ENCODE measurements at places on chromosomes 4 and X. TPM values are rescaled to one million over a fixed set of nuclear protein-coding genes. Genes with fewer than 3 reads are reported as not detected.

DNA sequence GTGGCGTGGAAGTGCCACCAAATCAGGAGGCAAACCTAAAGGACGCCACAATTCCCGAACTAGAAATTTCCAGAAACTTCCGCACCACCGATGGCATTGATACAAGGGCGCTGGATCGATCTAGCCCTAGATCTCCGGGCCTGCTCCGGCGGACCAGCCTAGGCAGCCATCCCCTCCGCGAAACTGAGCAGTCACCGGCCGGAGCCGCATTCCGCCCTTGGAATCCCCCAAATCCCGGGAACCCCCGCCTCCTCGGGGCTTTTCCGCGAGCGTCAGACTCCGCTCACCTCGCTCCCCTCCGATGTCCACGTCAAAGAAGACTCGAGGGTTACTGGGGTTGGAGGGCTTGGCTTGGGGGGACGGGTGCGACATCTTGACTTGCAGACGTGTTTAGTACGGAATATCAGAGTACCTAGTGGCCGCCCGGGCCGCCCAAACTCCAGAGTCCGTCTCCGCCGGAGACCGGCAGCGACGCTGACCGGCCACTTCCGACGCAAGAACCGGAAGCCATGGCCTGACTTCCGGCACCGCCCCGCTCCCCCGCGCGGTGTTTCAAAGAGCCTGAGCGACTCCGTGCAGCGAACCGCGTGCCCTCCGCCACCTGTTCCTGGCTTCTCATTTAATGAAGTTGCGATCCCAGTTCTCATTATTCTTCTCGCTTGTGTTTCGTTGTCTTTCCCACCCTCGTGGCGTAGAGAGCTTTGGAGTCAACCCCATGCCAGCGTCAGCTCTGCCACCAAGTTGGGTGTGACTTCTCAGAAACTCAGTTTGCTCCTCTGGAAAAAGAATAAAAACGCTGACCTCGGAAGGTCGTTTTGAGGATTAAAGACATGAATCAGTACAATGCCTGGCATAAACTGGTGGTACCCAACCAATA lies at the start of gene PPID:
Gene PPID (minus strand): TSS at position 480 of the 877 bp plus-strand sequence. CDS start 108 bp downstream, at position 372.
- H3K36me3 ChIP-seq, result peaks cover 21% of the 10 kb centered on the region
- DNase-seq, result peak; percentile 78
- H3K4me3 ChIP-seq, result peak within 1 kb of the TSS; percentile 89
- peaks cover 5% of the 10 kb centered on the region for H3K4me1 ChIP-seq
- H3K27me3 ChIP-seq, result no peaks in the 10 kb centered on the region

- H3K4me1 ChIP-seq, result no peaks in the 10 kb centered on the region
- DNase-seq, result no peak
- H3K36me3 ChIP-seq, result no peaks in the 10 kb centered on the region
- H3K27me3 ChIP-seq, result no peaks in the 10 kb centered on the region
These were observed 69.1 kb upstream of the HPGD start for GRCh38 chr4:174591243-174592021.

The UCHL1 gene
- polyA plus RNA-seq, result 60.3 TPM

The NUDT10 gene
- polyA plus RNA-seq, result 6.8 TPM

DNA sequence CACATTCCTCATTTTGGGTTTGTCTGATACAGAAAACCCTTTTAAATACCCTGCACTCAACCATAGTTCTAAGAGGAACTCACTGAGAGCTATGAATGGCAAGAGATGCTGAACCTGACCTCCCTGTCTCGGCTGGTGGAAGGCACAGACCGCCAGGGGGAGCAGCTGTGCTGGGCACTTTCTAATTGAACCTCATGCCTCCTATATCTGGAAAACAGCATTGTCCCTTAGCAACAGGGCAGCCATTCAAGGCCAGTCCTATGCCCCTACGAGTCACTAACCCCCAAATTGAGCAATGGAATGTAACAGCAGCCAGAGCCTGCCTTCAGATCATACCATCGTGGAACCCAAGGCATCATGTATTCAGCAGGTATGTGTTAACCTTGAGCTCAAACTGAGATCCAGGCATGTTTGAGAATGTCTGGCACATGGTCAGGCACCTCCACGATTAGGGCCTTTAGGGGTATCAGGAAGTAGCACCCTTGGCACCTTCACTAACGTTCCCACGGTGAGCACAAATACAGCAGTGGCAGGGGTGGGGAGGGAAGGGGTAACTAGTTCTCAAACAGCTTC lies 5.1 kb downstream of the USP27X start:
- H3K27ac ChIP-seq, result no peak overlapping the region
- no peaks in the 10 kb centered on the region for H3K27me3 ChIP-seq
- no peaks in the 10 kb centered on the region for H3K4me1 ChIP-seq
- no peaks in the 10 kb centered on the region for H3K36me3 ChIP-seq
- DNase-seq, result peak; percentile 70

The HEPH gene
- 109 TPM for polyA plus RNA-seq

DNA sequence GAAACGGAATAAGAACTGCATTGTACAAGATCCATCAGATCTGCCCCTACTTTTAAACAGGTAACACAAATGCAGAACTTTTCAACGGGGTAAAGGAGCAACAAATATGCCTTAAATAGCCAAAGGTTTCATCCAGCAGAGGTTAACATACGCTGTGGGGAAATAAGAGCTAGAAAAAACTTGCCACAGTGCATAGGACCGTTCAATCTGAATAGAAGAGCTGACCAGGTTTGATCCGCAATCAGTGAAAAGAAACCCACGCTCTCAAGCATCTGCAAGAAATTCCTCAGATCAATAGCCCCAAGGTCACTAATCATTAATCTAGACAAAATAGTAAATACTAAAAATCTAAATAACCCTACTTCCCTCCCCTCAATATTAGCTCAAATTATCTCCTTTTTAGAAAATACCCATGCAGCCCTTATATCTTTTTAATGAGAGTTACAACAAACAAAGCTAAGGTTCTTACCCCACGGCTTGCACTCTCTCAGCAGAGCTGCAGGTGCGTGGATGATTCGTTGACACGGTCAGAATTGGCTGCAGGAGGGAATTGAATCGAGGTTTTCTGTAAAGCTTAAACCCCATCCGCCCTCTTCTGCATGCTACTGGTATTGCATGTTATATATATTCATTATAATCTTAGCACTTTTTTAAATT lies at the start of gene TLR10:
Gene TLR10 (minus strand): TSS at position 539 of the 657 bp plus-strand sequence. CDS start 7,400 bp downstream, outside the sequence.
- no peak within 1 kb of the TSS for H3K4me3 ChIP-seq
- no peak within 1 kb of the TSS for H3K27ac ChIP-seq
- H3K27me3 ChIP-seq, result no peaks in the 10 kb centered on the region
- H3K36me3 ChIP-seq, result no peaks in the 10 kb centered on the region
- DNase-seq, result peak; percentile 64
- H3K4me1 ChIP-seq, result no peaks in the 10 kb centered on the region

GRCh38 chr4:121758925-121759568 lies 5.9 kb downstream of the SMIM43 start:
- H3K36me3 ChIP-seq, result no peaks in the 10 kb centered on the region
- H3K4me1 ChIP-seq, result no peaks in the 10 kb centered on the region
- no peak overlapping the region for H3K4me3 ChIP-seq
- peak; percentile 33 for DNase-seq
- no peak overlapping the region for H3K27ac ChIP-seq

GRCh38 chr4:47427935-47428334 lies 35.6 kb downstream of the COMMD8 start:
- H3K4me3 ChIP-seq, result no peak overlapping the region
- DNase-seq, result peak; percentile 44
- H3K27me3 ChIP-seq, result no peaks in the 10 kb centered on the region
- no peaks in the 10 kb centered on the region for H3K4me1 ChIP-seq
- H3K36me3 ChIP-seq, result no peaks in the 10 kb centered on the region

DNA sequence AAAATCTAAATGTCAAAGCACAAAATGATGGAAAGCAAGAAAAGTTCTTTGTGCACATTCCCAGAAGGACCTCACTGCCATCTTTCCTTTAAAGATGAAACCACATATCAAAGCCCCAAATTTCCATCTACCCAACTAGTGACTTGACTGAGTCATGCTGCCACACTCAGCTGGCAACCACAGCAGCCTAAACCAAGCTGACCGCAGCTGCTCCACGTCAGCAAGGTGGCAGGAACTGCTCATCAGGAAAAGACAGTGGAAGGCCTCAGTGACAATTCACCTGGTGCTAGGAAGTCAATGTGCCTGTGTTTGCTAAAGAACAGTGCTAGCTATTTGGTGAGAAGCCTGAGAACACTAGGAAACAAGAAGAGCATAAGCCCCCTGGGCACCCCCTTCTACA lies 26.1 kb downstream of the ACOX3 start:
- peaks cover 13% of the 10 kb centered on the region for H3K36me3 ChIP-seq
- no peaks in the 10 kb centered on the region for H3K4me1 ChIP-seq
- no peak for DNase-seq
- no peaks in the 10 kb centered on the region for H3K27me3 ChIP-seq

- H3K4me1 ChIP-seq, result no peaks in the 10 kb centered on the region
- no peak overlapping the region for H3K4me3 ChIP-seq
- H3K27ac ChIP-seq, result no peak overlapping the region
- H3K36me3 ChIP-seq, result no peaks in the 10 kb centered on the region
- no peaks in the 10 kb centered on the region for H3K27me3 ChIP-seq
- DNase-seq, result peak; percentile 19
These were observed 3.8 kb downstream of the G6PD start for GRCh38 chrX:154542723-154543424.

The RBMXL3 gene
- polyA plus RNA-seq, result not detected

DNA sequence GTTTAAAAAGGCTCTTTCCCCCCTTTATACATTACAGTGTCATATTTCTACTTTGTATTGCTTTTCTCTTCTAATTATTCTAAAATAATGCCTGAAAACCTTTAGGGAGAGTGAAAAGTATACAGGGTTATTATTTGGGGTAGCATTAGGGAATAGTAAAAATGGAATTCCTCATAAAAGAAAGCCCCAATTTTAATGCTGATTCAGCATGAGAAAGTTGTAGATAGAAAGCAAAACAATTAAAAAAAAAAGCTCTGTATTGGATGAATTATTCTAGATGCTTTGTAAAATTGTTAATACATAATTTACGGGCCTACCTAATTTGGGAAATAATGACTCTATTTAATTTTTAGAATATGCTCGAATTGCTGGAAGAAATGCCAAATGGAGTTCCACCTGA lies 92.4 kb downstream of the RS1 start:
- no peak for DNase-seq
- no peaks in the 10 kb centered on the region for H3K36me3 ChIP-seq
- no peaks in the 10 kb centered on the region for H3K4me1 ChIP-seq
- H3K27me3 ChIP-seq, result no peaks in the 10 kb centered on the region
- no peak overlapping the region for H3K4me3 ChIP-seq

The RAB41 gene
- 0.26 TPM for polyA plus RNA-seq

DNA sequence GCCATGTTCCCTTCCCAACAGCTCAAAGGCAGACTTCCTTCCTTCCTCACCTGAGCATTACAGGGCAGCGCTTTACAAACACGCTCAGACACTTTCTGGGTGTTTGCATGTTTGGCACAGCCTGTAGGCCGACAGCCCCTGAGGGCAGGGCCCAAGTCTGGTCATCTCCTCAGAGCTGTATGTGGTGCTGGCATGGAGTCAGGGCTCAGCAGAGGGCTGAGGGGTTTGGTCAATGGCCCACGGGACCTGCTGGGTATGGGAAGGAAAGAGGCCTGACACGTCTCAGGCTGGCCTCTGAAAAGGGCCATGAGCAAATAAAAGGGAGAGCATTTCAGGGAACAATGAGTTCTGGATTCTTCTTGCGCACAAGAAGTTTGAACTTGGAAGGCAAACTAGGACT lies 73.8 kb upstream of the MAP3K15 start:
- H3K27ac ChIP-seq, result no peak overlapping the region
- peaks cover 6% of the 10 kb centered on the region for H3K4me1 ChIP-seq
- no peaks in the 10 kb centered on the region for H3K27me3 ChIP-seq
- DNase-seq, result no peak
- no peaks in the 10 kb centered on the region for H3K36me3 ChIP-seq
- H3K4me3 ChIP-seq, result no peak overlapping the region

The ARR3 gene
- 0.10 TPM for polyA plus RNA-seq

GRCh38 chr4:146237092-146237491 lies 22.8 kb downstream of the REELD1 start:
- H3K27ac ChIP-seq, result no peak overlapping the region
- no peaks in the 10 kb centered on the region for H3K4me1 ChIP-seq
- H3K27me3 ChIP-seq, result no peaks in the 10 kb centered on the region
- no peak overlapping the region for H3K4me3 ChIP-seq

- no peak overlapping the region for H3K4me3 ChIP-seq
- H3K27me3 ChIP-seq, result no peaks in the 10 kb centered on the region
- H3K4me1 ChIP-seq, result peaks cover 3% of the 10 kb centered on the region
These were observed 956.1 kb downstream of the ADGRL3 start for GRCh38 chr4:62156205-62156604.

DNA sequence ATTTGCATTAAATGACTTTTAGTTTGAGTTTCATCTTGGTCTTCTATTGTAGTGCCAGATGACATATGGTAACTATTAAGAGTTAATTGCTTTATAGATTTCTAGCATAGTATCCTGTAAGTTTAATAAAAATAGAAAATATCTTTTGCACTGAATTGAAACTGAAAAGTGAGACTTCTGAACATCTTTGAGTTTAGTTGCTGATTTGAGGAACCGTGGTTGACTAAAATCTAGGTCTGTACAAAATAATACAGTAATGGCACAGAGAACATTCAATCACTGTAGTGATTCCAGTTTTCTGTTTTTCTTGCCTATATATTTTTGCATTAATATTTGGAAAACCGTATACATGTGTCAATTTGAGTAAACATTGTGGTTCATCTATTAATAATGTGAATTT lies 60.7 kb downstream of the SPATA4 start:
- H3K27me3 ChIP-seq, result no peaks in the 10 kb centered on the region
- no peaks in the 10 kb centered on the region for H3K36me3 ChIP-seq
- H3K4me3 ChIP-seq, result no peak overlapping the region
- no peak for DNase-seq
- H3K27ac ChIP-seq, result no peak overlapping the region

The SPIN4 gene
- 5.0 TPM for polyA plus RNA-seq

The CDKL2 gene
- 2.0 TPM for polyA plus RNA-seq

- no peaks in the 10 kb centered on the region for H3K4me1 ChIP-seq
- H3K4me3 ChIP-seq, result no peak overlapping the region
- no peaks in the 10 kb centered on the region for H3K36me3 ChIP-seq
These were observed 40.2 kb upstream of the MAGED1 start for GRCh38 chrX:51853251-51853650.

GRCh38 chrX:108000751-108001150 lies 18.6 kb upstream of the TEX13B start:
- no peaks in the 10 kb centered on the region for H3K4me1 ChIP-seq
- no peaks in the 10 kb centered on the region for H3K27me3 ChIP-seq
- no peak overlapping the region for H3K4me3 ChIP-seq
- no peak overlapping the region for H3K27ac ChIP-seq
- H3K36me3 ChIP-seq, result no peaks in the 10 kb centered on the region

The WAS gene
- 1.7 TPM for polyA plus RNA-seq

- DNase-seq, result no peak
- no peaks in the 10 kb centered on the region for H3K36me3 ChIP-seq
- H3K4me3 ChIP-seq, result no peak overlapping the region
These were observed 76.3 kb downstream of the DCHS2 start for GRCh38 chr4:154415313-154415712.

The VCX2 gene
- polyA plus RNA-seq, result not detected

- H3K27ac ChIP-seq, result no peak overlapping the region
- H3K4me3 ChIP-seq, result no peak overlapping the region
- H3K27me3 ChIP-seq, result no peaks in the 10 kb centered on the region
- H3K36me3 ChIP-seq, result no peaks in the 10 kb centered on the region
- no peaks in the 10 kb centered on the region for H3K4me1 ChIP-seq
- no peak for DNase-seq
These were observed 52.4 kb downstream of the KLHL5 start for GRCh38 chr4:39114436-39114835.
